Epithelial cell of prostate (primary cell): ENCODE measurements at places on chromosomes 12 and 14.

DNA sequence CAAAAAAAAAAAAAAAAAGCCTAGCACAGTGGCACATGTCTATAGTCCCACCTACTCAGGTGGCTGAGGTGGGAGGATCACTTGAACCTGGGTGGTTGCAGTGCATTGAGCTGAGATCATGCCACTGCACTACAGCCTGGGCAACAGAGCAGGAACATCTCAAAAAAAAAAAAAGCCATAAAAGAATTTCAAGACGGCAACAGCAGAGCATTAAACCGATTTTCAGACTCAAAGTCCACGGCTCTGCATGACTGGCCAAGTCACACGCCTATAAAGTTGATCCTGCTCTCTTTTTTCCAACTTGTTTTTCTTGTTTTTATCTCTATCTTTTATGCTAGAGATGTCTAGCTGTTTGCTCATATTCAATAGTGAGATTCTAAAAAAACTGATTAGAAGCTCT, 45.3 kb downstream of the FBXO34 start:
- DNase-seq: no peak

- DNase-seq: no peak
Measured at GRCh38 chr14:54366736-54367735, 29.8 kb upstream of the CDKN3 start.

- DNase-seq: no peak
Measured at GRCh38 chr14:31449971-31450610, 7.2 kb downstream of the DTD2 start.

GRCh38 chr12:46963977-46964971, 115.1 kb upstream of the PCED1B start:
- no peak for DNase-seq

DNA sequence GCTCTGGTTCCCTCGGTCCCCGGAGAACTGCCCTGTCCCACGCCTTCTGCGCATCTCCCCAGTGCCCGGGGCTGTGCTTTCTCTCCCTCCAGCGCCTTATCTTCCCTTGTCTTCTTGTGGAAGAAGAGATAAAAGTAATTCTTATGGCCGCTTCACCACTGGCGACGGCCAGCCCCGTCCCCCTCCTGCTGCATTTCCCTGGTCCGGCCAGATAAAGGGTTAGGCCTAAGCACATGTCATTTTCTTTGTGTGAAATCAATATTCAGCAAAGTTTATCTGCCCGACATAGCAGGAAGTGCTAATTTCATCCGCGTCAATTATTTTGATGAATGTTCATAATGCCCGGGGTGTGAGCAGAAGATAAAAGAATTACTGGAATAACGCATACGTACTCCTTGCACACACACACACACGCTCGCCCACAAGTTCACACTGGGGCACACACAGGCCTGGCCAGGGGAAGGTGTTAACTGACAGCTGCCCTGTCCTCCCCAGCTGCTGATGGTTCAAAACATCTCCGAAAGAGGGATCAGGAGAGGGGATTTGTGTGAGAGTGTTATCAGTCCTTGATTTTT, 177.7 kb upstream of the LHX5 start:
- DNase-seq: no peak

GRCh38 chr14:100750762-100751699, 24.3 kb downstream of the DLK1 start:
- no peak for DNase-seq

DNA sequence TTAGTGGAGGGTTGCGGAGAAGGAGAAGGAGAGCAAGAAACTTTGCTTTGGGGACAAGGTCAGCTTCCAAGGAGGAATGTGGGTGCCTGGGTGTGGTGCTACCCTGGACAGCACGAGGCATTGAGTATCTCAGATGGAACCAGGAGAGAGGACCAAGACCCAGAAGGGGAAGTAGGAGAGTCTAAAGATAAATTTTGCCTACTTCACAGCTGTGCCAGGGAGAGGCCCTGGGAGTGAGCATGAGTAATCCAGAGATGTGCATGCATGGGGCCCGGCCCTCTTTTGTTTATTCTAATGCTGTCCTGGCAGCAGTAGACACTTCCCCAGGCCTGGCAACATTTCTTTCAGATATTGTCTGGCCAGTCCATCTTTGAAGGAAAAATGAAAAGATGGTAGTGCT, 49.5 kb upstream of the GNPNAT1 start:
- DNase-seq: peak; percentile 8

DNA sequence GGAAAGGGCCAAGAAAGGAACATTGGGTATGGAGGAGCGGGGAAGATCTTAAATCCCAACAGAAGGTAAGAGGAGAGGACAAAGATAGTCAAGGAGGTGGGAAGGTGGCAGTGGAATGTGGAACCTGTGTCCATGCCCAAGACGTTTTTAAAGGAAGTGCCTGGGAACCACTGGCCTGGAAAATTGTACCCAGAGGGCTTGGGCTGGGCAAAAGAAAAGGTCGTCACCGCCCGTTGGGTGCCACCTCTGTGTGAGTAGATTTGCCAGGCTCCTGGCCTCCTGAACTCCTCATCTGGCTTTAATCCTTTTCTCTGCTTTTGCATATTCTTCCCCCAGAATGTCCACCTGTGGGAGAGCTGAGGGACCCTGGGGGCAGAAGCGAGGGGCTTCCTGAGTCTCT, 32.6 kb downstream of the JDP2 start:
- DNase-seq: no peak

DNA sequence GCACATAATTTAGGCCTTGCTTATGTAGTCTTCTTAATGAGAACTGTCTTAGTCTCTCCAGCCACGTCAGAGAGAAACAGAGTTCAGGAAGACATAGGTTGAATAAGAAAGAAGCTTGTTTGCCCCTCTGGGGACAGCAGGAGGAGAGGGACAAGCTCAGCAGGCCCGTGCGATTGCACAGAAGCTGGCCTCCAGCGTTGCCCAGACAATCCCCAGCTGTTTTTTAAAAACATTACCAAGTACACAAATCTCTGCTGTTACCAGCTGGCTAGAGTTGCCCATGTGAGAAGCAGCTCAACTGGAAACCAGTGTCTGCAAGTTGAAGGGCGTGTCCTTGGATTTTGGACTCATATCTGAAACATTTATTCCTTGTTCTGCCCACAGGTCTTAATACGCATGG, 232.6 kb downstream of the EFCAB11 start:
- no peak for DNase-seq

- DNase-seq: no peak
Measured at GRCh38 chr14:104506461-104507253, 72.9 kb upstream of the C14orf180 start.

DNA sequence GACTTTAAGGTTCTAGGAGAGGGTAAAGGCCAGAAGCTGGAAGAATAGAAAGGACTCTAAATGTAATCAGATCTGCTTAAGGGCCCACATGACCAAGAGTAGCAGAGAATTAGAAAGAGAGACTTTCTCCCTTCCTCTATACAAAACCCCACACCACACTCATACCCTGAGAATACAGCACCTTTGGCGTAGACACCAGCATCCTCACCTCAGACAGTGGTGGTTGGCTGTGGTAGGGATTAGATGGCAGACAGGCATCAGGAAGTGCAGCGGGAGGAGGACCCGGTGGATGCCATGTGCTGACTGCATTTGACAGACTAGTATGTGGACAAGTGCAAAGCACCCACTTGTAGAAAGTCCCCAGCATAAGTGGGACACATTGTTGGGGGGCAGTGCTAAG, 98.3 kb upstream of the AMIGO2 start:
- DNase-seq: no peak

DNA sequence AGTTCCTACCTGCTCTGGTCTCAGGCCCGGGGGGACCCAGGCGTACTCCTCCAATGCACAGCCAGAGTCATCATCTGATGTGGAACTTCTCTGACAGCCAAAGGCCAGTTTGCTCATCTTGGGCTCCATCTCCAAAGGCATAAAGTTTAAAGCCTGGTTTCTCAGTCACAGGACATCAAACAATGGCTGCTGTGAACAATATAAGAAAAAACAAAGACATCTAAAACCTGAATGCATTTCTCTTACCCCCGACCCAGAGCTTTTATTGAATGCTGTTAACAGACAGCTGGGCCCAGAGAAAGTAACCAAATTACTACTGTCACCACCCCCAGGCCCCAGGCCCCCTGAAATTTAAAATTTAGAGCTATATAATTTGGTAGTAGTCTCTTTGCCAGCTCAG, 117.2 kb downstream of the PRICKLE1 start:
- DNase-seq: no peak

DNA sequence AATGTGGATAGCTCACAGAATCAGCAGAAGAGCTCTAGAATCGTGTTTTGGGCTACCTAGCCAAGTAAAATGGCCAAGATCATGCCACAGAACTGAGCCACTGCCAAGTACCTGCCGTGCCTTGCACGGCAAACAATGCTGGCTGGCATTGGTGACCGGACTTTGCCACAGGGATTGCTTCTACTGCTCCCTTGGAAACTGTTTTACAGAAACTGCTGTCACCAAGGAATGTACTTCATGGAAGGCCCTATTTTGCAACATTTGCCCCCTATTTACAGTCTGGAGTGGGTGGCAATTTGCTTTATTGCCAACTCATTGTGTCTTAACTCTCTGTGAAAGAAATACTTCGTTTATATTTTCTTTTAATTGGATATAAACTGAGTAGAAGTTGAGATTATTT, 49.0 kb downstream of the BORCS5 start:
- no peak for DNase-seq

DNA sequence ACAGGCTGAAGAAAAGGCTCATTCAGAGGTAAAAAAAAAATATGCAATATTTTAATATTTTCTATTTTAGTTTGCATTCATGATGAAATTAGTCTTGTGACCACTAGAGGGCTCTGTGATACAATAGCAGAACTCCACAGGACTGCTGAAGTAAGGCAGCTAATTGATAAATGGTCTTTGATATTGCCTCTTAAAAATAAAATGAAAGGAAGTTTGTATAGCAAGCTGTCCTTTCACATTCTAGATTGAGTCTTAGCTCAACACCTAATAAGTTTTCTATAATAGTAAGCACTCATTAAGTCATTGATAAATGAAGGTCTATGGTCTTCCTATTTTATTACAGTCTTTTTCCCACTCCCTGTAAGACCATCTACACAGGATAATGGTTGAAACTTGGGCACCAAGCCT, 315.7 kb downstream of the NAV3 start:
- no peak for DNase-seq

DNA sequence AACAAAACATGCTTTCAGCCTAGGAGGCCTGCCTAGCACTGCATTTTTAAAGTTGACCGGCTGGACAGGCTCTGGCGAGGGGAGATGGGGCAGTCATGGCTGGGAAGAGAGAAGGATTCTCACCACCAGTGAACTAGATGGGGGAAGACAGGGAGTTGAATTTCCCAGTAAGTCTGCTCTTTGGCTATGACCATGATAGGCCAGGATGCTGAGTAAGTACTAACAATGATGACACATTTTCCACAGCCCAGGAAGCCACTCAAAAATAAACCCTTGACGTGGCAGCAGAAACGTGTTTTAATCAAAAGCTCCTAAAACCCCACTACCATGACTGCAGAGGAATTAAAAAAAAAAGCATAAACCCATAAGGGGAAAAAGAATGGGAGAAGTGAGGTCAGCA, 19.0 kb downstream of the KCTD10 start:
- no peak for DNase-seq

- no peak for DNase-seq
Measured at GRCh38 chr14:63452796-63453195, 90.4 kb downstream of the PPP2R5E start.
